ENCODE measurements at places on chromosomes 12 and 14. TPM values are rescaled to one million over a fixed set of nuclear protein-coding genes. Genes with fewer than 3 reads are reported as not detected.

The IL22 gene
- total RNA-seq: not detected

The PTPRR gene
- 0.64 TPM for total RNA-seq

The BDKRB2 gene
- 7.8 TPM for total RNA-seq

The CYP46A1 gene
- 2.3 TPM for total RNA-seq

The OAS2 gene
- 5.3 TPM for total RNA-seq

The KRT73 gene
- not detected for total RNA-seq

The TRAF3 gene
- total RNA-seq: 18.0 TPM
